A549 treated with AZD2906 at 1 μM for 4 hours (cell line): ENCODE measurements at places on chromosomes 6 and 20. TPM values are rescaled to one million over a fixed set of nuclear protein-coding genes. Genes with fewer than 3 reads are reported as not detected.

The NQO2 gene
- 55.1 to 74.2 TPM (median 69.4 TPM) in 5 replicates for total RNA-seq

The IPCEF1 gene
- 0.05 to 0.09 TPM (median 0.07 TPM) in 5 replicates for total RNA-seq

The TRIM10 gene
- total RNA-seq = 0.01 TPM in 1 of 5 replicates, not detected in the others

The OPRM1 gene
- not detected in 5 replicates for total RNA-seq

The PACRG gene
- total RNA-seq = 0.06 to 0.18 TPM in 2 of 5 replicates, not detected in the others

The CRIP3 gene
- total RNA-seq = 0.27 to 0.62 TPM (median 0.37 TPM) in 5 replicates

The TP53TG5 gene
- not detected in 5 replicates for total RNA-seq

The GPR63 gene
- 0.33 to 0.50 TPM (median 0.34 TPM) in 5 replicates for total RNA-seq

The TPD52L1 gene
- total RNA-seq = 47.4 to 53.1 TPM (median 49.1 TPM) in 5 replicates

The KIF16B gene
- total RNA-seq = 13.7 to 17.5 TPM (median 15.6 TPM) in 5 replicates

The LST1 gene
- 0.14 to 0.41 TPM (median 0.29 TPM) in 5 replicates for total RNA-seq

The CNBD2 gene
- 5.2 to 7.2 TPM (median 6.5 TPM) in 5 replicates for total RNA-seq

The DDX43 gene
- not detected in 5 replicates for total RNA-seq

The CYB5R4 gene
- total RNA-seq = 18.9 to 28.2 TPM (median 21.0 TPM) in 5 replicates

The SEMG1 gene
- total RNA-seq = not detected in 5 replicates

The TAF11 gene
- total RNA-seq = 18.8 to 20.5 TPM (median 18.9 TPM) in 5 replicates

The DEFB132 gene
- total RNA-seq = not detected in 5 replicates

The SMPDL3A gene
- 3.1 to 3.7 TPM (median 3.6 TPM) in 5 replicates for total RNA-seq

The SHLD1 gene
- total RNA-seq = 6.5 to 7.8 TPM (median 6.9 TPM) in 5 replicates

The HLA-DQA1 gene
- total RNA-seq = not detected in 5 replicates

The PHACTR1 gene
- 0.11 TPM in 1 of 5 replicates, not detected in the others for total RNA-seq

The RIPOR3 gene
- 0.02 to 0.03 TPM (median 0.03 TPM) in 4 of 5 replicates, not detected in the other for total RNA-seq

The TMEM63B gene
- total RNA-seq = 11.7 to 16.2 TPM (median 14.1 TPM) in 5 replicates

The SOX18 gene
- 1.6 to 2.9 TPM (median 2.6 TPM) in 5 replicates for total RNA-seq

The TXLNB gene
- not detected in 5 replicates for total RNA-seq

The CLIC1 gene
- 467 to 486 TPM (median 475 TPM) in 5 replicates for total RNA-seq

The NRN1 gene
- total RNA-seq = 0.58 to 0.81 TPM (median 0.74 TPM) in 5 replicates

The MOG gene
- not detected in 5 replicates for total RNA-seq

The PIGU gene
- 24.7 to 28.4 TPM (median 27.8 TPM) in 5 replicates for total RNA-seq

The OGFRL1 gene
- 5.4 to 8.7 TPM (median 6.6 TPM) in 5 replicates for total RNA-seq

The UBE2C gene
- total RNA-seq = 217 to 241 TPM (median 229 TPM) in 5 replicates

The B3GAT2 gene
- 0.02 to 0.03 TPM (median 0.03 TPM) in 4 of 5 replicates, not detected in the other for total RNA-seq

The BMP7 gene
- 0.19 to 0.90 TPM (median 0.63 TPM) in 5 replicates for total RNA-seq

The IL17A gene
- total RNA-seq = not detected in 5 replicates

The F13A1 gene
- not detected in 5 replicates for total RNA-seq

The C6orf58 gene
- total RNA-seq = 0.07 to 0.18 TPM (median 0.13 TPM) in 5 replicates

The HLA-G gene
- 0.06 TPM in 1 of 5 replicates, not detected in the others for total RNA-seq

The SOBP gene
- 0.60 to 0.93 TPM (median 0.66 TPM) in 5 replicates for total RNA-seq

The SNAP25 gene
- 13.3 to 18.4 TPM (median 16.2 TPM) in 5 replicates for total RNA-seq

The TREML1 gene
- total RNA-seq = not detected in 5 replicates

The C6orf47 gene
- 11.3 to 12.4 TPM (median 11.9 TPM) in 5 replicates for total RNA-seq

The ENPP5 gene
- total RNA-seq = 0.04 TPM in 1 of 5 replicates, not detected in the others

The BFSP1 gene
- total RNA-seq = 3.7 to 4.2 TPM (median 4.0 TPM) in 5 replicates

The LY6G6F gene
- total RNA-seq = not detected in 5 replicates

The DPM1 gene
- total RNA-seq = 68.8 to 91.5 TPM (median 70.5 TPM) in 5 replicates

The CDK19 gene
- total RNA-seq = 4.5 to 6.2 TPM (median 5.6 TPM) in 5 replicates

The ZKSCAN4 gene
- total RNA-seq = 2.6 to 2.7 TPM (median 2.7 TPM) in 5 replicates

The GMPR gene
- 3.9 to 6.8 TPM (median 5.6 TPM) in 5 replicates for total RNA-seq

The MARCKS gene
- 11.1 to 16.6 TPM (median 16.4 TPM) in 5 replicates for total RNA-seq

The LRFN2 gene
- total RNA-seq = not detected in 5 replicates

The STMN3 gene
- total RNA-seq = 7.1 to 11.5 TPM (median 9.5 TPM) in 5 replicates

The RBM24 gene
- 4.7 to 6.0 TPM (median 5.3 TPM) in 5 replicates for total RNA-seq

The TDRD6 gene
- 0.01 TPM in 1 of 5 replicates, not detected in the others for total RNA-seq

The SIM1 gene
- total RNA-seq = not detected in 5 replicates
